Stimulated activated CD8-positive, alpha-beta memory T cell treated with anti-CD3 and anti-CD28 coated beads, Interleukin-7, amount 100 ng/mL, for 1 hour (primary cell): ENCODE measurements at places on chromosomes 3 and 15.

GRCh38 chr3:58398669-58399333 lies 34.8 kb downstream of the PDHB start:
- DNase-seq = no peak

- DNase-seq = no peak
Observed at GRCh38 chr3:17845026-17845812, 102.8 kb upstream of the TBC1D5 start.

DNA sequence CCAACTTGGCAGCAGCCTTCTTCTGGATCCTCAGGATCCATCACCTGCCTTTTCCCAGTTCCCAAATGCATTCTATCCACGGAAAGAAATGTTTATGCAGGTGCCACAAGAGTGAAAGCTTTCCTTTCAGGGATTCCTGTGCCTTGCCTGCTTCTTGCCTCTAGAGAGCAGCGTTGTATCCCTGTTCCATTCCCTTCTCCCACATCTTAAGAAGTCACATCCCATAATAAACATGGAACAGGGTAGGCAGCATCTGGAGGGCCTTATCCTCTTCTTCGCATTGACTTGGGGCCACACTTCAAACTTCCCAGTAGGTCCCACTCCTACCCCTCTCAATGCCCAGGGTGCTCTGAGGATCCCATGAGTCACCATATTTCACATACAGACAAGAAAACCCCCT lies 72.7 kb upstream of the DCLK3 start:
- no peak for DNase-seq

- no peak for DNase-seq
Observed at GRCh38 chr3:24390169-24391130, 104.2 kb downstream of the THRB start.

GRCh38 chr3:195171093-195171873 lies 99.7 kb downstream of the XXYLT1 start:
- no peak for DNase-seq

DNA sequence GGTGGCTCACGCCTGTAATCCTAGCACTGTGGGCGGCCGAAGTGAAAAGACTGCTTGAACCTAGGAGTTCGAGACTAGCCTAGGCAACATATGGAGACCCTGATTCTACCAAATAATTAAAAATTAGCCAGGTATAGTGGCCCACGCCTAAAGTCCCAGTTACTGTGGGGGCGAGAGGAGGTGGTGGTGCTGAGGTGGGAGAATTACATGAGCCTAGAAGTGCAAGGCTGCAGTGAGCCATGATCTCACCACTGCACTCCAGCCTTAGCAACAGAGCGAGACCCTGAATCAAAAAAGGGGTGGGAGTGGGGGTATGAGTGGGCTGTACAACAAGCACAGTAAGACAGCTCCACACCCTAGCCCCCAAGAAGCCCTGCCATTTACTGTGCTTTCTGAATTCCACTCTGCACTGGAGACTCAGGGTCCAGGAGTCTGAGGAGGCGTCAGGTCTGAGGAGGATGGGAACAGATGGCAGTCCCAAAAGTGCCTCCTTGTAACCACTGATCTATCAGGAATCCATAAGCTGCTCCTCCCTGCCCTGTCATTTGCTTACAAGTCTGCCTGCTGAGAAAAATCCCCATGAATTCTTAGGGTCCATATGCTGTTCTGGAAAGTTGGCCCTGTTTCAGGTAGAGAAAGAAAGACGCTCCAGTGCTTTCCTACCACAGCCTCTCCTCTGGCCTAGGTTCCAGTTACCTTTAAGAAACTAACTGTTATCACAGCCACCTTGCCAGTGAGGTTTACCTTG lies 171.1 kb downstream of the MAGI1 start:
- DNase-seq = no peak

- no peak for DNase-seq
Observed at GRCh38 chr3:141462176-141462859, 24.5 kb upstream of the RASA2 start.

DNA sequence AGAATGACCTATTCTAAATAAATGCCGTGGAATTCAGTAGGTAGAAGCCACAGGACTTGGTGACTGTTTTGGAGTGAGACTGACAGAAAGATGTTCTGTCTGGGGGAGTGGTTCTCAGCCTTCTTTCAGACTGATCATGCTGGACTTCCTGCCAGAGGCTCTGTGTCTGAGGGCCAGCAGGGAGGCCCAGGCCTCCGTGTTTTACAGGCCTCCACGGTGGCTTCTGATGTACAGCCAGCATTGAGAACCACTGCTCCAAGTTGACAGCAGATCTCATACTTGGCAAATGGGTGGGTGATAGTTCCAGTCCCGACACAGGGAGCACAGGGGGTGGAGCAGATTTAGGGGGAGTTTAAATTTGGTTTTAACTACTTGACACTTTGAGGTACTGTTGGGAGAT lies 6.7 kb upstream of the PIGZ start:
- no peak for DNase-seq

DNA sequence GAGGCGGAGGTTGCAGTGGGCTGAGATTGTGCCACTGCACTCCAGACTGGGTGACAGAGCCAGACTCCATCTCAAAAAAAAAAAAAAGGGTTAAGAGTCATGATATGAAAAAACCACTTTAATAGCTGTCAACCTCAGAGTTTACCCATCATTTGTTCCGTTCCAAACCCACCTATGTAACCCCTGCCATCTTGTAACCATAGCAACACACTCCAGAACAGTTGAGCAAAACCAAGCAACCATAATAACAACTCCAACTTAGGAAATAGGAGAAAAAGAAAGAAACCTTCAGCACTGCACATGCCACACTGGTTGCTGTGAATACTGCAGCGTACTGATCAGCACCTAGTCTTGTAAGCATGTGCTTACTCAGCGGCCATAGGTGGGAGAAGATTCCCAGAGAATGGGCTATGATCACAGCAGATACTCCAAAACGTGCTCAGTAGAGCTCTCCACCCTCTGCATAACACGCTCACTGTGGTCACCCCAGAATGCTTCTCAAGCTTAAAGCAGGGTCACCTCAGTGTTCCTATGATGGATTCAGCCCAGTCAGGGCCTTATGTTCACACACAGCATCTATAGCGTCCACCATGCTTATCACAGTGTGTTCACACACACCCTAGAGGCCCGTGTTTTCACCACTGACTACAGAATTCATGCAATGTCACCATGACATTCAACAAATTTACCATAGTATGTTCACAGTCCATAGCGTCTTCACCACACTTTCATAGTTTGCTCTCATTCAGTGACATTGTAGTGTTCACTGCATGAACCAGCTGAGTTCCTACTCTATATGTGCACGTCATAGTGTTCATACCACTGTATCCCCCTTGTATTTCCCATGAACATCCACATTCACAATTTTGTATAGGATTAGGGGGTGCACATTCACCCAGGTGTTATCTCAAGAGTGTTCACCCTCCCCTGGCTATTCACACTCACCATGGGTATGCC lies 6.5 kb upstream of the CILP start:
- DNase-seq = no peak

DNA sequence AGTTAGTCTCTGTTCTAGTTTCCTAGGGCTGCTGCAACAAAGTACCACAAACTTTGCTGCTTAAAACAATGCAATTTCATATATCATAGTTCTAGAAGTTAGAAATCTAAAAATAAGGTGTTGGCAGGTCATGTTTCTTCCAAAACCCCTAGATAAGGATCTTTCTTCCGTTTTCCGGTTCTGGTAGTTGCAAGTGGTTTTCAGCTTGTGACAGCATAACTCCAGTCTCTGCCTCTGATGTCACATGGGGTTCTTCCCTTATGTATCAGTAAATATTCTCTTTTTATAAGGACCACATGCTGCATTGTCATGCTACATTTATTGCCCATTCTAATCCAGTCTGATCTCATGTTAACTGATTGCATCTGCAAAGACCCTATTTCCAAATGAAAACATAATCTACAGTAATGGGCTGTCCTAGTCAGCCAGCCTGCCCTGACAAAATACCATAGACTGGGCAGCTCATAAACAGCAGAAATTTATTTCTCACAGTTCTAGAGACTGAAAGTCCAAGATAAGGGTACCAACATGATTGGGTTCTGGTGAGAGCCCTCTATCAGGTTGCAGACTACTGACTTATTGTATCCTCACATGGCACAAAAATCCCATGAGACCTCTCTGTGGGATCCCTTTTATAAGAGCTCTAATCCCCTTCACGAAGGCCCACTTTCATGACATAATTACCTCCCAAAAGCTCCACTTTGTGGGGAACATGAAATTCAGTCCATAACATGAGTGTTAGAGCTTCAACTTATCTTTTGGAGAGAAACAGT lies 642.0 kb upstream of the NAALADL2 start:
- no peak for DNase-seq

DNA sequence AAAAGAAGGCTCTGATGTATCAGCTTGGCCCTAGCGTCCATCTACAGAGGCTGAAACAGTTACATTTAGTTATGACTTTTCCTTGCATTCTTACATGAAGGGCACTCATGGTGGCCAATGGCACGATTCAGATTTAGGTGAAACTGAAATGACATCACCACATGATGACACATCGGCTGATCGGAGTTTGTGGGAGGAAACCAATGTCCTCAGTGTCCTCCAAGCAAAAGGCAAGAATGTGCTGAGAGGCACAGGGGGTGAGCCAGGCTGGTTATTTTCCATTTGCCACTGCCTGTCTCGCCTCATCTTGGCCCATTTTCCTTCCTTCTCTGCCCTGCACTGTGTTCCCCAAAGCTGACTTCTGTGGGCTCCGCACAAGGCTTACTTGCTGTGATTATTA lies 34.4 kb downstream of the TARS3 start:
- DNase-seq = no peak

DNA sequence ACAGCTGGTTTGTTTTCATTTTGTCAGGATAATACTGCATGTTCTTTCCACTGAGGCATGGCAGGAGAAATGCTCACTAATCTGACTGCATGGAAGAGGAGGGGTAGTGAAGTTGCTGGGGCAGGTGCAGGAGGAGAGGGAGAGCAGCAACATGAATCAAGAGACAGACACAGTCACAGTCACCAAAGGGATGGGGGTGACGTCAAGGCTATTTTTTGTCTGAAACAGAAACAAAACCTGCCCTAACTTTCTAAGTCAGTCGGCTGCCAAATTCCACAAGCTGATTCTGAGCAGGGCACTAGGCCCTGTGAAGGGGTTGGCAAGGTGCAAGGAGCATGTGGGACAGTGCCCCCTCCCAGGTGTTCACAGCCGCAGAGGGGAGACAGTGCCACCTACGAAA lies 186.6 kb upstream of the NSMCE3 start:
- DNase-seq = no peak

DNA sequence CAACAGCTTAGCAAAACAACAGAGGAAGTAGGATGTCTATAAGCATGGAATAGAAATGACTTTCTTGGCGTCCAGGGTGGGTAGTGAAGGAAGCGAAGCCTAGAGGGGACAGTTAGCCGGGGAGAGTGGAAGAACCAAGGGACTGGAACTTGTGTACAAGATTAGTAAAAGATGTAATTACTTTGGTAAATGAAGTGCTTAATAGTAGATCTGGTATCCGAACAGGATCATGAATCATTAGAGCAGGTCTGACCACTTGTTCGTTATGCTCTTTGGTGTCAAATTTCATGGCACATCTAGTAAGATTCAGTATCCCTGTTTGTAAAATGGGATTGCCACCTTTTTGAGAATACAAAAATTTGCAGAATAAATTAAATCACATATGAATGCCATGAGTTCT lies 112.5 kb upstream of the MLF1 start:
- DNase-seq = no peak

DNA sequence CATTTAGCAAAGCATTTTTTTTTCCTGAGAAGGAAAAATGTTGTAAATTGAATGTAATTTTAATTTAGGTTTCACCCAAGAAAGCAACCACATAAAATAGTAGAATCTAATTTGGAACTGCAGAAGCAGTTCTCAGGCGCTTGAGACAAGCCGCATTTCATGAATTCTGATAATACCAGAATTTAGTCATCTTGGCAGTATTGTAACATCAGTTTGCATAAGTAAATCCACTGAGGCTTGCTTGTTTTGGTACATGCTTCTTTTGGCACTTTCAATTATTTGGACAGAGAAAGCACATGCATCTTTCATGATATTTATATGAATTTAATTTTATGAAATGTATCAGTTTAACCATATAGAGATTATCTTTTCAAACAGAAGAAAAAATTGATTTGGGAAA lies 389.7 kb upstream of the ROBO1 start:
- DNase-seq = no peak

DNA sequence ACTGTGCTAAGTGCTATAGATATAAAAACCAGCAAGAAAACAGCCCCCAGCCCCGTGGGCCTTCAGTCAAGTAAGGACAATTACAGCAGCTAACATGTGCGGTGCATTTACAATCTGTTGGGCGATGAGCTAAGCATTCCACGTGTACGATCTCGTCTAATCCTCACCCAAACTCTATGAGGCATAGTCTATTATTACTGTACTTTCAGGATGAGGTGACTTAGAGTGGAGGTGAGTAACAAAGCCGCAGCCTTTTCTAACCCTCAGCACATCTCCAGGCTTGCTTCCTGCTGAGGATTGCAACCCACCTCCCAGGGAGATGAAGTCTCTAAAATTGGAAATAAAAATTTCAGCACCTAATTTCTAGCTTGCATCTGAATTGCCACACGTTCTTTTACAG lies 53.2 kb upstream of the MCF2L2 start:
- no peak for DNase-seq

DNA sequence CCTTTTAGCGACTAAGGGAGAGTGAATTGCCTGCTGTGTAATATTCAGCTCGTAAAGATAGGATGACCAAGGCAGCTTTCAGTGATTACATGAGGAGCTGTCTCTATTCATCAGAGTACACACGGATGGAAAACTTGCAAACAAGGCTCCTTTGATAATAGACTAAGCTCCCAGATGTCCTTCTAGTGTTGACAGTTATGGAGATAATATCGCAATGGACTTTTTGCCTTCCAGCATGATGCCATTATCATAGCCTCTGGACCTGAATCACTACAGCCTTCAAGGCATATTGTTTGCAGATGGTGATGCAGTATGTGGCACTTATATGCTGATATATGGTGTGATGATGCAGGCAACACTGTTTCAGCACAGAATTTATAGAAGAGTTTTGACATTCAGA lies 93.9 kb downstream of the ECT2 start:
- no peak for DNase-seq
